ENCODE measurements at places on chromosomes 13 and 19. TPM values are rescaled to one million over a fixed set of nuclear protein-coding genes. Genes with fewer than 3 reads are reported as not detected.

The NAPA gene
- 56.2 TPM for total RNA-seq

The SHISA7 gene
- total RNA-seq, result not detected

The TEX29 gene
- total RNA-seq, result 0.44 TPM

The RAP2A gene
- total RNA-seq, result 41.8 TPM

The KIR2DL4 gene
- not detected for total RNA-seq

The FUT3 gene
- not detected for total RNA-seq

The CATSPERD gene
- total RNA-seq, result not detected

The ZNF486 gene
- total RNA-seq, result 4.2 TPM

The ACER1 gene
- not detected for total RNA-seq

The CBLC gene
- 0.06 TPM for total RNA-seq

The ZNF223 gene
- 6.5 TPM for total RNA-seq

The CACNA1A gene
- total RNA-seq, result 0.16 TPM

The LILRB2 gene
- total RNA-seq, result not detected

The DNAJC15 gene
- 16.1 TPM for total RNA-seq

The EFNA2 gene
- total RNA-seq, result 0.19 TPM

The RNF113B gene
- total RNA-seq, result not detected

The PRDX2 gene
- 210 TPM for total RNA-seq

The NLRP12 gene
- 4.2 TPM for total RNA-seq

The GRAMD1A gene
- total RNA-seq, result 52.8 TPM

The TMPRSS9 gene
- total RNA-seq, result not detected

The ZNF625 gene
- total RNA-seq, result 6.8 TPM

The NRTN gene
- 0.25 TPM for total RNA-seq

The LRFN3 gene
- total RNA-seq, result 2.5 TPM

The CRTC1 gene
- 2.0 TPM for total RNA-seq

The LRRC8E gene
- 1.1 TPM for total RNA-seq

The DOHH gene
- total RNA-seq, result 11.0 TPM

The NFILZ gene
- not detected for total RNA-seq

The CYP2A7 gene
- not detected for total RNA-seq
